ENCODE measurements at places on chromosomes 2 and 18.

DNA sequence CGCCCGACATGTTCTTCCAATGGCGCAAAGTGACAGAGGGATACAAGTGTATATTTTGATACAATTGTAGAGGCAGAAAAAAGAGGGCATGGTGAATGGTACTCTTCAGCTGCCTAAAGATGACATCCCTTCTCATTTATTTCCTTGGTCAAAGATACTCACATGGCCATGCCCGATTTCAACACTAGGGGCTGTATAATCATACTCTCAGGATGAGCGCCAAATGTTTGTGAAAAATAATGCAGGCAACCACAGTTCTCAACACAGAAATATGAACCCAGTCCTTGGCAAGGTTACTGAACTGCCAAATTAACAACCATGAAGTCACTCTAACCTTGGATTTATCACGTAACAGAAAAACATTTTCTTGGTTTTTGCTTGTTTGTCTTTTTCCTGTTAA, 204.4 kb downstream of the CCDC102B start:
- no peak for DNase-seq

GRCh38 chr2:44120428-44120827, 48.2 kb upstream of the PPM1B start:
- no peak for DNase-seq

DNA sequence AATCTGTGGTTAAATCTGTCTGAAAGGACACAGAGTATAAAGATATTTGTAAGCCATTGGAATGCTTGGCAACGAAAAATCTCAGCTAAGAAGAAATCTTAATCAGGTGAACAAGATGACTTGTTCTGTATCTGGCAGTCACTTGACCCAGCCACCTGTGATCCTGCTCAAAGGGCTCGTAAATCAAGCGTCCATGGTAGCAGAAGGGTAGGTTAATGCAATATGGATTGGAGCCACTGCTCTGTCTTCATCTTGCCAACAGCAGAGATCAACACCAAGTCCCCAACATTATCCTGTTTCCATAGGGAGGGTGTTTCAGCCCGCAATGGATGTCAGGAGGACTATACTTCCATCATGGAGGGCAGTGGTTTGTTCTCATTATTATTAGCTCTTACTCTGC, 378.4 kb downstream of the CDH7 start:
- no peak for DNase-seq

DNA sequence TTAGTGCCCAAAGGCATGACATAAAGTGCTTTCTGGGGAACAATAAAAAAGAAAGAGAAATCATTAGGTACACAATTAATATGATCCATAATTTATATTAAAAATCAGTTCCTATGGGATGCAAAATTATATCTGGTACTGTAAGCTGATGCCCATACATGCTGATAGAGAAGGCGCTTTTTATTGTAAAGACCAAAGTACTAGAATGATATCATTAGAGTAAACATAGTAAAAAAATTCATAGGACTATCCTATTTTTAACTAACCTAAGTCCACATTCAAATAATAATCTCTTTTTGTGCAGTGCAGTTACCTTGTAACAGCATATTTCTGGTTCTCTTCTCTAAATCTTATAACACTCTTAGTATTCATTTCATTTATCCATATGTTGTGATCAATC, 252.2 kb downstream of the ASXL3 start:
- DNase-seq: no peak

GRCh38 chr2:11068079-11068741, 87.1 kb upstream of the SLC66A3 start:
- no peak for DNase-seq
